ENCODE measurements at places on chromosomes 13 and 19.

DNA sequence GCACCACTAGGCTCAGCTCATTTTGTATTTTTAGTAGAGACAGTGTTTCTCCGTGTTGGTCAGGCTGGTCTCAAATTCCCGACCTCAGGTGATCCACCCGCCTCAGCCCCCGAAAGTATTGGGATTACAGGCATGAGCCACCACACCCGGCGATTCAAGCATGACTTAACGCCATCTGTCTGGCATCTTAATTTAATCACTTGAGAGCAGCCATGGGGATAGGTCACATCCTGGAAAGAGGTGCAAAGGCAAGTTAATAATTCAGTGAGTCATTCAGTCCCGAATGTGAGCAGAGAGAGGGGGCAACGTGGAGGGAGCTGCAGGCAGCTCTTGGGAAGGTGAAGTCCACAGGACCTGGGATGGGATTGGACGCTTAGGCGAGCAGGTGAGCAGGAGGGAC is 31.7 kb upstream of the USP29 start:
- no peak for DNase-seq

DNA sequence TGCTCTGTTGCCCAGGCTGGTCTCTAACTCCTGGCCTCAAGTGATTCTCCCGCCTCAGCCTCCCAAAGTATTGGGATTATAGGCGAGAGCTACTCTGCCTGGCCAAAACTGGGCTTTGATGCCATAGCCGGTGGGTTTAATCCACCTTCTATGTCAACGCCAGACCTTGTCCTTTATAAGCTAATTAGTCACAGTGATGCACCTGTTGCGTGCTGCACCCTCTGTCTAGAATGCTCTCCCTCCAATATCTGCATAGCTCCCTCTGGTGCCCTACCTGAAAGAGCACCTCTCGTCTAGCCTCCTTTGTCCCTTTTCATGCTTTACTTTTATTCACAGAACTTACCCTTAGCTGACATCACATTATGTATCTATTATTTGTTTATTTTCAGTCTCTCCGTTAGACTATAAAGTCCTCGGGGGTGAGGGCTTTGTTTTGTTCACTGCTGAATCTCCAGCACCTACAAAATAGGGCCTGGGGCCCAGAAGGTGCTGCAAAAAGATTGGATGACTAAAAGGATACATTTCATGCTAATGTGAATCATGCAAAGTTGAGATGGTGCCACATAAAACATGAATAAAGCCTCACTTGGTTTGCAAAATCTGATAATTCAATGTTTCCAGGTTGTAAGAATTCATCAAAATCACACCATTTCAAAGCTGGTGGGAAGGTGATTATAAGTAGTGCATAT is 148.1 kb downstream of the USP12 start:
- DNase-seq, result no peak

GRCh38 chr19:5046339-5047039 is 77.6 kb downstream of the KDM4B start:
- no peak for DNase-seq

GRCh38 chr19:14536926-14537692 is 7.7 kb downstream of the TECR start:
- DNase-seq, result no peak

GRCh38 chr13:23456437-23457210 is 23.1 kb upstream of the SACS start:
- no peak for DNase-seq

- no peak for DNase-seq
Measured at GRCh38 chr19:50974702-50975556, 5.5 kb upstream of the KLK6 start.

GRCh38 chr13:113652404-113653263 is 5.4 kb downstream of the ATP4B start:
- no peak for DNase-seq

- DNase-seq, result no peak
Measured at GRCh38 chr13:101398920-101399319, 17.4 kb downstream of the NALCN start.

DNA sequence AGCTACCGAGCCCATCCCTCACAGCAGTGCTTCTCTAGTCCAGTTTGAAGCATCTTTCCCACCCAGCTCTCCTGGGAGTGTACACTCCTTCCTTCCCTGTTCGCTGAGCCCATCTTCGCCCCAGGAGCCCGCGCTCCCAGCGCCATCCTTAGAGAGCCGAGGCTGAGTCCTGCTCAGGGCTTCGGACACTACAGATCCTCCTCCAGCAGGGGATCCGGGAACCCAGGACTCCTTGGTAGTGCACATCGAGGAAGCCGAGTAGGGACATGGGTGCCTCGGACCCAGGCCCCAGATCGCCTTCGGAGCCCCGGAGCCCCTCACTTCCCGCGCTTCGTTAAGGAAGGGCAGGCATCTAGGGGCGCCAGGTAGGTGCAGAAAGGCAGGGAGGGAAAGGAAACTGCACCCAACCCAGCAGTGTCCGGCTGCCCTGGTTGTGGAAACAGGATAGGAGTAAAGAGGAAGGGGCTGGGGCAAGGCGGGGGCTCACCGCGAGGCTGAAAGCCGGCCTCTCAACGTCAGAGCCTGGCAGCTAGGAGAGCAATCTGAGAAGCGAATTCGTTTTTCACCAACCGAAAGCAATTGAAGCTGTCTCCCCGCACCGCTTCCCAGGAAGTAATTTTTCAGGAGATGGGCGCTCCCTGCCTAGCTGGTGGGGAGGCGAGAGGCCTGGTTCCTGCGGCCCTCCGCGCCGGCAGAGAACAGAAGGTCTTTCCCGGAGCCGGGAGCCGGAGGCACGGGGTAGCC is 1.0 kb downstream of the PDX1 start:
- no peak for DNase-seq

- DNase-seq, result no peak
Measured at GRCh38 chr19:15072930-15073647, 8.9 kb upstream of the OR1I1 start.

DNA sequence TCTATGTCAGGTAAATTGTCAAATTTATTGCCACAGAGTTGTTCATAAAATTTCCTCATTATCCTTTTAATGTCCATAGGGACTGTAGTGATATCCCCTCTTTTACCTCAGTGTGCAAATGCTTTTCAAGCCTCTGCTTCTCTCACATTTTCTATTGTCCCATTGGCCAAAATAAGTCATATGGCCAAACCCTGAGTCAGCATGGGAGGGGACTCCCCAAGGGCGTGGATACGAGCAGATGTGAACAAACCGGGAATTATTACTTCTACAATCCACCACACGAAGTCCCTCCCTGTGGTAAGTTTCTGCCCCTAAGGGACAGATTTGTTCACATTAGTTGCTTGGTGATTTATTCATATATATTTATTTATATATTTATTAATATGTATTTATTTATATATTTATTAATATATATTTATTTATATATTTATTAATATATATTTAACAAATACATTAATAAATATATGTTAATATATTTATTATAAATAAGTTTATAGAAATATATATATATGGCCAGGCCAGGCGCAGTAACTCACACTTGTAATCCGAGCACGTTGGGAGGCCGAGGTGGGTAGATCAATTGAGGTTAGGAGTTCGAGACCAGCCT is 20.1 kb upstream of the CAMSAP3 start:
- DNase-seq, result no peak

- DNase-seq, result no peak
Measured at GRCh38 chr13:110349239-110349638, 42.2 kb downstream of the COL4A2 start.

GRCh38 chr13:73341748-73342147 is 282.9 kb downstream of the KLF5 start:
- no peak for DNase-seq

DNA sequence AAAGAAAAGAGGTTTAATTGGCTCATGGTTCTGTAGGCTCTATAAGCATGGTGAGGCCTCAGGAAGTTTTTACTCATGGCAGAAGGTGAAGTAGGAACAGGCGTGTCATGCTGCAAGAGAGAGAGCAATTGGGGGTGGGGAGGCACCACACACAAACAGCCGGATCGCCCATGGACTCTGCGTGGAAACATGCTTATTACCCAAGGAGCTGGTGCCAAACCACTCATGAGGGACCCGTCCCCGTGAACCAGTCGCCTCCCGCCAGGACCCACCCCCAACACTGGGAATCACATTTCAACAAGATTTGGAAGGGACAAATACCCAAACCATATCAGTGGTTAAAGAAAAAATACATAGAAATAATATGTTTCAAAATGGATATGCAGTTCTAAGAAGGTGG is 174.6 kb upstream of the RNF113B start:
- no peak for DNase-seq

DNA sequence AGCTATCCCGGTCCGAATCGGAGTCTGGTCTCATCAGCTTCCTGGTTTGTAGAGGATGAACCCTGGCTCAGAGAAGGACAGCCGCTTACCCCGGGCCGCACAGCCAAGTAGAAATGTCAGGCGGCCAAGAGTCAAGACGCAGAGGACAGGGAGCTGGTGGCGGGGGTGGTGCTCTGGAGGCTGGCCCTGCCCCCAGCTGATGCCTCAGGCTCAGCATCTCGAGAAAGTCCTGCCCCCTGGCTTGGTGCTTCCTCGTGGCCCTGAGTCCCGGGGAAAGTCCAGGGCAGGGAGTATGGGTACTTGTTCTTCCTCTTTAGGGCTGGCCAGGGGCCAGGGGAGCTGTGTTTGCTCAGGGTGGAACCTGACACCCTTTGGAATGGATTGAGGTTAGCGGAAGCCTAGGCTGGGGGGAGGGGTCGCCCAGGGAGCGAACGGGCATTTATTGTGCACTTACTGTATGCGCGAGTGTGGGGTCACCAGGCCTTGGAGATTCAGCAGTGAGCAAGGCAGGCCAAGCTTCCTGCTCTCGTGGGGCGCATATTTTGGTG is 2.2 kb downstream of the TJP3 start:
- DNase-seq, result no peak

- DNase-seq, result no peak
Measured at GRCh38 chr13:30796132-30796572, 60.8 kb downstream of the ALOX5AP start.

DNA sequence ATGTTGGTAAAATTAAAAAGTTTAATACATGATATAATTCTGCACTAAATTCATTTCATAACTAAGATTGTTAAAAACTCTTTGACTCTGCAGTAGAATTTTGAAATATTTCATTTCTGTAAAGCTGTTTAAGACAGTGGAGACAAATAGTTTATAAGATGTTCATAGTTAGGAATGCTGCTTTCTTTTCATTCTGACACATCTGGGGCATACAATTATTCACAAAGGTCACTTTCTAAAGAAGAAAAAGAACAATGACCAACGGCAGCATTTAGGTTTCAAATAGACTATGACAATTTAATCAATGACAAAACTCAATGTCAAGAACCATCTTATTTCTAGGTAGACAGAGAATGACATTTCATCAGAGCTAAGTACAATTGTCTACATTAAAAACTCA is 1422.1 kb downstream of the PCDH9 start:
- DNase-seq, result no peak

GRCh38 chr13:110262082-110262436 is 44.9 kb downstream of the COL4A1 start:
- no peak for DNase-seq

DNA sequence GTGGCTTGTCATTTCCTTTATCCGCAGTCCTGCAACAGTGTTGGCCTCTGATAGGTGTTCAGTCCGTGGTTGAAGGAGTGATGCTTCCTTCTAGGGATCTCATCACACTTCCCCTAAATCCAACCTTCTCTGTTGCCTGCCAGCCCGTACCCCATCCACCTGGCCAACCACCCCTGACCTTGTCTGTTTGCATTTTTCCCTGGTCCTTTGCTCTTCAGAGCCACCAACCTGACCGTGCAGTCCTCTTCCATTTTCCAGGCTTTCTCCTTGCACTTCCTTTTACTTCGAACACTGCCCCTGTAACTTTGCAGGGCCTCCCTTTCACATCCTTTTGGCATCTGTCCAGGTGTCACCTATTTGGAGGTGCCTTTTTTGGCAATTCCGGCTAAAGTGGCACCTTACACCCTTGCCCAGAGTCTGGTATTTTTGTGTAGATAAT is 696 bp downstream of the ZNF460 start:
- DNase-seq, result peak; percentile 7

- no peak for DNase-seq
Measured at GRCh38 chr19:22606954-22607652, 27.0 kb upstream of the ZNF492 start.

All from stimulated activated CD4-positive, alpha-beta T cell treated with anti-CD3 and anti-CD28 coated beads, Interleukin-2, amount 100 ng/mL, for 48 hours (primary cell).